ENCODE measurements at places on chromosomes 7 and 10.

DNA sequence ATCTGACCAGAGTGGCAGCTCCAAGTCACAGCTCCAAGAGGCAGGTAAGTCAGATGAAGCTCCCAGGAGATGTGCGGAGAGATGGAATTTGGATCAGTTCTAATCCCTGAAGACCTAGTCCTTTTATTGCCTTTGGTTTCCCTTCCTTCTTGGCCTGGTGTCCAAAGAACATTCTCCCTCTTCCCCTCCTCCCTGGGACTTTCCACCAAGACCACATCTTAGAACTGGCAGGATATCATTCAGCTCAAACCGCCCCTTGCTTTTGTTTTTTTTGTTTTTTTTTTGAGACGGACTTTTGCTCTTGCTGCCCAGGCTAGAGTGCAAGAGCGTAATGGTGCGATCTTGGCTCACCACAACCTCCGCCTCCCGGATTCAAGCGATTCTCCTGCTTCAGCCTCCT is 190.8 kb downstream of the GFRA1 start:
- DNase-seq = no peak

DNA sequence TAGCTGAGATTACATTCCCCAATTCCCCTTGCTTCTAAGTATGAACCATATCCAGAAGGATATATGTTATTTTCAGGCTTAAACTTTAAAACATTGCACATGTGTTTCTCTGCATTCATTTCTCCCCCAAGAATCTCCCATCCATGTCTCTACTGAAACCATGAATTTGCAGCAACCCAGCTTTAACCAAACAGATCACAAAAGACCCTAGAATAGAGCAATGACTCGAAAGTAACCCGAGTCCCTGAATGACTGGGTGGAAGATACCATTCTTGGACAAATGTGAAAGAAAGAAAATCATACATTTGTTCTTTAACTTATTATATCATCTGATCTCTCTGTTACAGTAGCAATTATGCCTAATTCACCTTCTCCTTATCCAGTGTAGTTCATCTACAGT is 278.7 kb downstream of the IPMK start:
- DNase-seq = no peak

GRCh38 chr7:20021831-20022230 is 195.4 kb downstream of the MACC1 start:
- no peak for DNase-seq

DNA sequence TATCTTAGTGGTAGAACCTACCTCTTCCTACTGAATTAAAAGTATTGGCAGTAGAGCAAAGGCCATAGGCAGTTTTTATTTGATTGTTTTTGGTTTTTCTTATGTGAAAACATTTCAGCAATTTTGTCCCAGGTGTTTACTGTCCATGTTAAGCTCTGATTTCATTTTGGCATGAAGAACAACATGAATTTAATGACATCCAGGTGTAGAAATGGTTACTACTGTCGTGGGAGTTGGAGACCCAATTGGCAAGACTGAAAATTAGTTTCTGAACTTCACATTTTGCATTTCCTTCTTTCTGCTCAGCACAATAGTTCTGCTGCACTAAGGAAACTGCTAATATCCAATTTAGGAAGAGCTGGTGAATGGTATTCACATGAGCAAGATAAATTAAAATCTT is 38.0 kb upstream of the TMEM196 start:
- no peak for DNase-seq

GRCh38 chr7:110827287-110827855 is 263.6 kb upstream of the LRRN3 start:
- no peak for DNase-seq

DNA sequence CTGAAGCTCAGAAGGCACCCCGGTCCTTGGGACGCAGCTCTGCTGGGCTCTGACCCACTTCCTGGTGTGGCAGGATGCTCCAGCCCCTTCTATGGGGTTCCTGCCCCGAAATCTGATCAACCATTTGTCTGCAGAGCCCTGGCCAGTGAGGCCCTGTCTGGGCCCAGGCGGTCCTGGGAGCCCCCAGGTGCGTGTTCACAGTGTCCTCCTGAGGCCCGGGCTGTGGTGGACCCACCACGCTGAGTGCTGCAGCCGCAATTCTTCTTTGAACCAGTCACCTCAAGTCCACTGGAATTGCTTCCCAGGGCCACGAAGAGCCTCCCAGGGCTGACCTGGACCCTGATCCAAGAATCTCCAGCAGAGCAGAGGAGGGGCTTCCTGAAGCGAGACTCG is 19.1 kb downstream of the KNDC1 start:
- no peak for DNase-seq

DNA sequence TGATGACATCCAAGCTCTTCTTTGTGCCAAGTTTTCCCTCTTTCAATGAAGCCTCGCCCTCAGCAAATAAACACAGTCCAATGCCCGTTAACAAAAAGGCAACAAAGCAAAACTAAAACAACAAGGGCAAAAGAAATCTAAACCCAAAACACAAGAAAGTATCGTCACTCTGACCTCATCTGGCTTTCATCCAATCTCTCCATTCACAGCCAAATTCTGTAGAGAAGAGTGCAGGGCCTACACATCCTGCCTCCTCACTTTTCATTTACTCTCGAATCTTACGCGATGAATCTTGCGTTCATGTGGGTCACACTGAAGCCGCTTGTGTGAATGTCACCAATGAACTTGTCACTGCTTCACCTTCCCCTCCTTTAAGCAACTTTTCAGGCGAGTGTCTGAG is 15.9 kb upstream of the AKR1E2 start:
- no peak for DNase-seq

Data from OCI-LY7 (cell line).